Left renal cortex interstitium (tissue), 4 donors: ENCODE measurements at places on chromosomes 7 and 10.
A peak's percentile ranks its signal among the peaks of the same experiment; 100 is the strongest.

- DNase-seq = no peak
Observed at GRCh38 chr7:27705200-27705594, 34.8 kb upstream of the TAX1BP1 start.

GRCh38 chr7:140390466-140391190, 7.7 kb downstream of the SLC37A3 start:
- no peak for DNase-seq

GRCh38 chr7:42068554-42069280, 168.3 kb downstream of the GLI3 start:
- no peak for DNase-seq

- no peak for DNase-seq
Observed at GRCh38 chr7:143085109-143085508, 33.0 kb downstream of the OR6V1 start.

GRCh38 chr7:64892116-64892515, 11.0 kb upstream of the ZNF273 start:
- DNase-seq = no peak

DNA sequence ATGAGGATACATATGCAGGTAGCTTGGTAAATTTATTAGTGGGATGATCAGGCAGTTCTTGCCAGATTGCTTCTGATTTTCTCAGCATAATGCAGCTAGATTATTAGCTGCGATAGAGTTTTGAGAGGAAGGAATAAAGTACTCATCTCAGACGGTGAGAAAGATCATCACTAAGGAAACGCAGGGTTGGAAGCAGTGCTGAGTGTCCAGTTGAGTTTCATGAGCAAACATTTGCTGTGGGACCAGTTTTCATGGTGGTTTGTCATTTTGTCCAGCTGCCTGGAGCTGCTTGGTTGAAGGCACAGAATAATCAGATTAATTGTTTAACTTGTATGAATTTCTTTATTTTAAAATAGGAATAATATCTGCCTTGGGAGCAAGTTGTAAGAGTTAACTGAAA, 33.1 kb downstream of the RAB18 start:
- no peak for DNase-seq

GRCh38 chr10:129850316-129850715, 113.8 kb downstream of the EBF3 start:
- no peak for DNase-seq

DNA sequence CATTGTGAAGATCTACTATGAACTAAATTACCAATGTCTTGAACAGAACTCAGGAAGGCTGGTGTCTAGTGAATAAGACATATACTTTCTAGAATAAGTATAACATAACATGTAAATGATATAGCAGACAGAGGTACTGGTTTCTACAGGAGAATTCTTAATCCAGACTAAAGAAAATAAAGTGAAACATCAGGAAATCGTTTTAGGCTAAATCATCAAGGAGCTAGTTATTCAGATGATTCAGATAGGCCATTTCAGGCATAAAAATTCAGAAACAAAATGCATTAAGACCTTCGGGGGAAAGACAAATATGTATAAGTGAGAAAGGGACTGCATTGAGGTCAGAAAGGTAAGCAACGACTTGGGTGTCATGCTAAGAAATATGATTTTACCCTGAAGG, 170.6 kb downstream of the LRRN3 start:
- no peak for DNase-seq

GRCh38 chr10:8726779-8727084, 672.2 kb downstream of the GATA3 start:
- no peak for DNase-seq

DNA sequence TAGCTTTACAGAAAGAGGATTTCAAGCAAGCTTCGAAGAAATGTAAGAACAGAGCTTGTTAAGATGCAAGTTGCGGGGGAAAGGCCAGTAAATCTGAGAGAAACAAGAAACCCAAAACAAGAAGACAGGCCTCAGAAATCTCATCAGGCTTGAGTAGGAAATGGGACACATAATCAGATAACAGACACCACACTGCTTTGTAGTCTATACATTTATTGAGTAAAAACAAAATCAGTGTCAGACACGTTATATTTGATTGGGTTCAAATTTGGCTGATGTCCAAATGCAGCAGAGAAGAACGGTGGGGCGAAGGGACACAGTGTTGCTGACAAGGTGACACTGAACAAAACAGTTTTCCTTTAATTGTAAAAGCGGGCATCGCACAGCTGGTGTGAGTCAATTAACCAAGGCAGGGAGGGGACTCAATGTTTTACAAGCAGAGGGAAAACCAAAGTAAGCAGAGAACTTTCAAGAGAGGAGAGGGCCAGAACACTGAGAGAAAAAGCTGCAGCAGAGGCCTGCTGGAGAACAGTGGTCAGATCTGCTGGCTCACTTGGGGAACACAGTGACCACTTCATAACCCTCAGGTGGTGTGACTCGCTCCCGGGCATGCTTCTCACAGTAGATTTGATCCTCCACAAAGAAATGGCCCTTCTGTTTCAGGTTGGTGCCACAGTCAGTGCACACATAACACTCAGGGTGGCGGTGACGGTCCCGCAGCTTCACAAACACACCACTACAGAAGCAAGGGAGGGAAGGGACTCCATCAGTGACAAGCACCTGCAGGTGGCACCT, 43.5 kb downstream of the ACSM6 start:
- no peak for DNase-seq

- DNase-seq = no peak
Observed at GRCh38 chr7:46157404-46157803, 236.3 kb upstream of the IGFBP3 start.

GRCh38 chr7:44101966-44102845, 1.9 kb upstream of the AEBP1 start:
- no peak for DNase-seq

GRCh38 chr7:39624935-39625694, 1.7 kb downstream of the RALA start:
- DNase-seq = no peak

GRCh38 chr7:130037703-130038102, 13.5 kb downstream of the ZC3HC1 start:
- DNase-seq = no peak

GRCh38 chr7:19715499-19715898, 6.7 kb upstream of the POLR1F start:
- DNase-seq = no peak

DNA sequence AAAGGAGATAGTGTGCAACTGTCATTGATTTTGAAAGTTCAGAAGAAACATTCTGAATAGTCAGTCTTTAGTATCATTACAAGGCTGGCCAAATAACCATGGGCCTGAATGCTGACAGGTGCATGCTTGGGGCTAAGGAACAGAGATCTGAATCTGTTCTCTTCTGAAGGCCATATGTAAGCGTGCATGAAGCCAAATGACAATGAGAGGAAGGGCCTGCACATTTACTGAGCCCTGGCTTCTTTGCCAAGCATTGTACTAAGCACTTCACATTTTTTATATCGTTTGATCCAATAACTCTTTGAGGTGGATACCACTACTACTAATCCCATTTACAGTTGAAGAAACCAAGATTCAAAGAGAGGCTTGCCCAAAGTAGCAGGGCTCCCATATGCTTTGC, 22.5 kb upstream of the TIAL1 start:
- DNase-seq = no peak

GRCh38 chr10:79310911-79311573, 36.2 kb upstream of the PPIF start:
- DNase-seq = no peak

- DNase-seq = no peak
Observed at GRCh38 chr10:123560301-123561140, 105.6 kb upstream of the GPR26 start.

DNA sequence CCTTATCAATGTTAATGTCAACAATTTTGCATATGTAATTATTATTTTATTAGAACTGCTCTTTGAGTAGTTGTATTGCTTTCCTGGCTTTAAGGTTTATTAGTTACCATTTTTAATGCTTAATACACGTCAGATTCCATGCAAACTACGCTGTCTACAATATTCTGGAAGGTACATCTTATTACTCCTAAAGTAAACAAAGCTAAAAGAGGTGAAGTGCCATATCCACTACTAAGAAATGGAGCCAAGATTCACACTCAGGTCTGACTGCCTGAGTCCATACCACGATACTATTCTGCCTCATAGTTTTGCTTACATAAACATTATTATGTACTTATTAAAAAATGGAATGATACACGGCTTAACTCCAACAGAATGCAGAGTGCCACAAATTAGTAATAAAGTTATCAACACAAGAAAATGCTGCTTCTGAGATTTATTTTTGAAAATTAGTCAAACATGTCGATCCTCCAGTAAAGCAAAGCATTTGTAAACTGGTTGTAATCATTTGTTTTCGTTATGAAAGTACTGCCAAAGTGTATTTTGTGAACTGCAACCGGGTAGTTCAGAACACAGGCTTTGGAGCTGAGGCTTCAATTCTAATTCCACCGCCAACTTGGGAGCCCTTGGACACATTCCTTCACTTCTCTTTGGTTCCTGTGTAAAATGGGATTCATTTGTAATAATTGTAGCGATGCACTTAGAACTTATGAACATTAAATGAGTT, 1.1 kb upstream of the DMTF1 start:
- DNase-seq = no peak

GRCh38 chr10:72335394-72336258, 19.1 kb downstream of the DNAJB12 start:
- no peak for DNase-seq

- no peak for DNase-seq
Observed at GRCh38 chr7:37176079-37176478, 272.6 kb downstream of the ELMO1 start.

GRCh38 chr10:12214763-12215218, 18.8 kb downstream of the CDC123 start:
- peak; percentile 37 for DNase-seq

GRCh38 chr10:130336617-130337304, 200.6 kb downstream of the GLRX3 start:
- DNase-seq = no peak

DNA sequence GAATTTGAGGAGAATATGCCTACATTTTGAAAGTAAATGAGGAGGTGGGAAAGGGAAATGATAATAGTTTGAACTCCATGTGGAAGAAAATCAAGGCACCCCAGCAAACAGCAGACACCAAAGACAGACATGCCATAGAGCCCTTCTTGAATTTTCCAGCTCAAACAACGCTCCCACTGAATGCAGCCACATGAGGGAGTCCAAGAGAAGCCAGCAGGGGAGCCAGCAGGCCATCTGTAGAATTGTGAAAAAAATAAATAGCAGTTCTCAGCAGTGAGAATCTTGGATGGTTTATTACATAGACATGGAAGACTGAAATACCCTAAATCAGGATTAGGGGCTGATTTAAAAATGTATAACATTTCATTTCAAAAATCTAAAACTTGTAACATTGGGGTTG, 1567.3 kb upstream of the LRRTM3 start:
- no peak for DNase-seq

DNA sequence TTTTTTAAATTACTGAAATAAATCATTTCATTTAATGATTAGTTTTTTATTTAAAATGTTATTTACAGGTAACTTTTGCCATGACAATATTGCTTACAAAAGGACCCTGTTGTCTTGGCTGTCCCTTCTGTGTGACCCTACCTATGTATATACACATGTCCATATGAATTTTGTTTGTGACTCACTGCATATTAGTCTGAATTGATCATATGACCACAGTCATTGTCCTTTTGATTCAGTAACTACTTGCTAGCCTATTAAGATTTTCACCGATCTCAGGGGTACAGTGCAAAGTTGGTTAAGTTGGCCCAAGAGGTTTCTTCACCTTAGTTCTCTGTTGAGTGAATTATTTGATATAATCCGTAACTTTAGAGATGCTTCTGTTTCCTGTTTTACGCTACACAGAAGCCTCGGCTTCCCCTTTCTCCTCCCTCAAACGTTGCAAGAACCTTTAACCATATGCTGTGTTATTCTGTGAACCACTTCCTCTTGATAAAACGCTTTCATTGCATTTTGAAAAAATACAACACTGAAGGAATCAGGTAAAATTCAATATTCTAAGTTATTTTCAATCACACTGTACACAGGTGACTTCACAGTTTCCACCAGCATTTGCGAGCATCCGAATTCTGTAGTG, 43.9 kb downstream of the APBB1IP start:
- no peak for DNase-seq

DNA sequence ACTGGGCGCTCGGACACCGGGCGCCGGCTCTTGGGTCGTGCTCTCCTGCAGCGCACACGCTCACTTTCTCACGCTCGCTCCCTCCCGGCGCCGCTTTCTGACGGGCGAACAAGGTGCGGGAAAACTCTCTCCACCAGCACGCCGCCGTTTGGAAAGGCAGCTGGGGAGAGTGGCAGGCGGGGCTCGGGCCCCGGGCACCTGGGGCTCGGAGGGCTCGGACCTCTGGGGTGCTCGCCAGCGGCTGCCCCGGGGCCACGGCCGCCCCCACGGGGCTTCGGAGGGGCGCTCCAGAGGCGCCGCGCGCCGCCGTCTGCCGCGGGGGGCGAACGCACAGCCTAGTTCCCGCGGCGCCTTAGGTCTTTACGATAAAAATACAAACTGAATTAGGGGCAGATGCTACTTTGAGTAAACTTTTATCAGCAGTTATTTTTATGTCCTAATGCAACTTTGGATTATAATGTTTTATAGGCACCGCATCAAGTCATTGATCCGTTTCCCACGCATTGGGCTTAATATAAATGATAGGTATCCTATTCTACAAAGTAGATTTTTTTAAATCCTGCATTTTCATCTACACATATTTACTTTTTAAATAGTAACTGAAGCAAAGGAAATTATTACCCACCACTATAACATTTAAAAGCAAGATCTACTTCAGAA, 535 bp upstream of the EPC1 start:
- no peak for DNase-seq

DNA sequence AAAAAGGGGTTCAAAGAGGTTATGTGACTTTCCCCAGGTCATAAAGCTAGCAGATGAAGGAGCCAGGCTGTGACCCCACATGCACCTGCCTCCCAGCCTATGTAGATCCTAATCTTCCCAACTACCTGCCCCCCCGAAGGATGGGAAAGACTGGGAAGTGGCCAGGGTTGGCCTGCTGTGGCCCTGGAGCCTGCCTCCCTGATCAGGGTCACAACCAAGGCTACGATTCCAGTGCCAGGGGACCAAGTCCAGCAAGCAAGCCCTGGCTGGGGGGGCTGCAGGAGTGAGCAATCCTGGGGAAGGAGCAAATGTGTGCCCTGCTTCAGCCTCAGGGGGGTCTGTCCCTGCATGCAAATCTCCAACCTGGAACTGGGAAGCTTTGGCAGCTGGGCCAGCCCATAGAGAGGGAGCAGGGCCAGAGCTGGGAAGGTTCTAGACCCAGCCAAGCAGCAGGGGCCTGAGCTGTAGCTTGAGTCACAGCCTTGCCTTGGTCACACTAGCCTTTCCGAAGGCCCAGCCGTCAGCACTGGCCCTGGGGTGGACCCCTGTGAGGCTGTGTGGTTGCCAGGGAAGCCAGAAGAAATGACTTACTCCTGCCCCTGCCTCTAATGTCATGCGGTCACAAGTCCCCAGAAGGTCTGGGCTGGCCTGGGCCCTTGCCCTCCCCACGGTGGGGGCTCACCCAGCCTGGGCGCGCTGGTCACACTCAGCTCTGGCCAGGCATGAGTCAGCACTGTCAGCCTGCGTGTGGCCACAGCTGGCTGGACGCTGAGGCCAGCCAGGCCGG, 96.4 kb upstream of the ZMIZ1 start:
- no peak for DNase-seq
